Choroid plexus epithelial cell (primary cell): ENCODE measurements at places on chromosomes 3 and 15.

DNA sequence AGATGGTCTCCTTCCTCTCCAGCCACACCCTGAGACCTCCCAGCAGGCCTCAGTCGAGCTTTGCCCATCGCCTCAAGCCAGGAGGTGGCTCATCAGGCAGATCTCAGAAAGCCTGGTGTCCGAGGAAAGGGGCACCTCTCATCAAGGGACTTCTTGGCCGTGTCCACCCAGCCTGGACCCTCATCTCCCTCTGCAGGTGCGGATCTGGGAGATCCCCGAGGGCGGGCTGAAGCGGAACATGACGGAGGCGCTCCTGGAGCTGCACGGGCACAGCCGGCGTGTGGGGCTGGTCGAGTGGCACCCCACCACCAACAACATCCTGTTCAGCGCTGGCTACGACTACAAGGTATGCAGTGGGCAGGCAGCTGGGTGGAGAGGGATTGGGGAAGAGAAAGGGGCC, 110.2 kb downstream of the ANP32A start:
- no peak for DNase-seq

GRCh38 chr3:177687291-177687690, 490.0 kb upstream of the TBL1XR1 start:
- DNase-seq, result no peak

- no peak for DNase-seq
These were observed 50.8 kb downstream of the GPR176 start for GRCh38 chr15:39869254-39869653.

DNA sequence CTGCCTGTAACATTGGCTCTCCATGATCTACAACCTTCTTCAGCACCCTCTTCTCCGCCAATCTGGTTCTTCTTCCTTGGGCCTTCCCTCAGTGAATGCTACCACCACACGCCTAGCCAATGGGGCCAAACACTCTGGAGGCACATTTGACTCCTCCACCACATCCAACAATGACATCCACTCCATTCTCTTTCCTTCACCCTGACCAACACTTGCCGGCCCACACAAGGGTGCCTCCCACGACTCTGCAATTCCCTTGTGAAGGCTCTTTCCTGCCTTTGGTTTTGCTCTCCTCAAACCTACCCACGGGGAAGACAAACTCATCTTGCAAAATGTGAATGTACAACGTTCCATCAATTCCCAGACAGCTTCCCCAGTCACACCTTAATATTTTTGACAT, 263.8 kb downstream of the FOXP1 start:
- no peak for DNase-seq

- no peak for DNase-seq
These were observed 131.5 kb upstream of the ALCAM start for GRCh38 chr3:105235221-105235620.
